Neural crest cell (in vitro differentiated cells): ENCODE measurements at places on chromosomes 5 and 9. TPM values are rescaled to one million over a fixed set of nuclear protein-coding genes. Genes with fewer than 3 reads are reported as not detected.

- no peak for DNase-seq
These were observed 184.4 kb upstream of the SLC12A2 start for GRCh38 chr5:127899214-127899610.

- no peak for DNase-seq
These were observed 28.6 kb downstream of the SLC36A1 start for GRCh38 chr5:151476016-151476415.

- DNase-seq = no peak
These were observed 82.0 kb upstream of the TRIO start for GRCh38 chr5:14061106-14061505.

CNTNAP3 gene
- 5.4 and 6.0 TPM in 2 replicates for total RNA-seq

PCDHGA10 gene
- total RNA-seq = 18.4 and 18.5 TPM in 2 replicates

DNA sequence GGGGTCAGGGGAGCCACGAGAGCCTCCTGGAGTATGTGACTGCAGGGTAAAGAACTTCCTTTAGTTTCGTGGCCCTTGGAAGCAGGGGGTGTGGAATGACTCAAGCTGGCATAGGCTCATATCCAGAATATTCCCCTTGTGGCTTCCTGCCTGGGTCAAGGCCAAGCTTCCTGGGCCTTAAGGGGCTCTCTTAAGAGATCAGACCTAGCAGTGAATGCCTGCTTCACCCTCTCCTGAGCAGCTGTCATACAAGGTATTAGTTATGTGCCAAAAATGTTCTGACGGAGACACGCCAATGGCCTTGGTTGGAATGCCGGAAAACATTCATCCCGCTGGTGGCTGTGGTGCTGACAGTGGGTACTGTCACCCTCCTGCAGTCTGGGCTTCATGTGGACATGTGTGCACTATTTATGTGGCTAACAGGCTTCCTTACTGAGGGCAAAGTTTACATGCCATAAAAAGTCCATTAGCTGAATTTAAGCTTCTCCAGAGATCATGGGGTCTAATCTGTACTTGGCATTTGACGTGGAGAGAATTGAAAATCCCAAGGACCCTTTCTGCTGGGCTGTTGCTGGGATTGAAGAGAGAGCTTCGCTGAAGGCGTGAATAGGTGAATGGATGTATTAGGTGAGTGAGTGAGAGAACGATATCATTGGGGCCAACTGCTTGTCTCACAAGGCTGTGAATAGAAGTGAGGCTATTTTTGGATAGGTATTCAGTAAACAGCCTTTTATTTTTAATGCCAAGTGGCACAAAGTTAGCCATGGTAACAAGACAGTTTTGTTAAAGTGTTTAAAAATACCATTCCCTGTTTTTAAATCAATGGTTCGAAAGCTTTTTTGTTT, 156.8 kb downstream of the MACROH2A1 start:
- no peak for DNase-seq

GRCh38 chr5:171494452-171495121, 75.1 kb downstream of the FGF18 start:
- DNase-seq = peak; percentile 51

- DNase-seq = no peak
These were observed 50.0 kb downstream of the CD180 start for GRCh38 chr5:67146574-67146973.

GRCh38 chr5:173873306-173873922, 14.7 kb upstream of the CPEB4 start:
- DNase-seq = no peak

- no peak for DNase-seq
These were observed 341.7 kb downstream of the KIAA0825 start for GRCh38 chr5:94276751-94277150.

- DNase-seq = no peak
These were observed 12.9 kb upstream of the GABBR2 start for GRCh38 chr9:98721643-98722042.

GRCh38 chr5:119741691-119742090, 112.3 kb downstream of the FAM170A start:
- no peak for DNase-seq

NOTCH1 gene
- 99.0 and 99.7 TPM in 2 replicates for total RNA-seq

DNA sequence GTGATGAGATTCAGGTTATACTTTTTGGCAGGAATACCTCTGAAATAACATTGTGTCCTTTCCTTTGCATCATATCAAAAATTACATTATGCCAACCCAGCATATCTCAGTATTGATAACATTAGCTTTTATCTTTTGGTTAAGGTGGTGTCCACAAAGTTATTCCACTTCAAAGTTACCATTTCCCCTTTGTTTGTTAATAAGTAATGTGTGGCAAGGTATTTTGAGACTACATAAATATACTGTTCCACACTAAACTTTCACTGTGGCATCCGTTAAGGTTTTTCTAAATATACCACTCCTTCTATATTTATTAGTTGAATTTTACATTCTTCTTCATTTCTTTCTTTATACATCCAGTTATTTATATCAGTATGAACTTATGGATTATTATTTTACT, 14.1 kb upstream of the ARHGEF37 start:
- DNase-seq = no peak
